Upper lobe of right lung (tissue), 1 donor: ENCODE measurements at places on chromosomes 1 and 21. TPM values are rescaled to one million over a fixed set of nuclear protein-coding genes. Genes with fewer than 3 reads are reported as not detected.

Gene NBPF15
- 42.5 TPM for total RNA-seq

Gene FAM167B
- total RNA-seq, result 65.9 TPM

Gene KRTAP13-2
- total RNA-seq, result not detected

Gene GPR161
- 14.5 TPM for total RNA-seq

Gene CASQ2
- total RNA-seq, result 1.3 TPM
